Stimulated activated CD4-positive, alpha-beta T cell treated with anti-CD3 and anti-CD28 coated beads, Interleukin-2, amount 100 ng/mL, for 4 hours (primary cell): ENCODE measurements at places on chromosomes 3 and 15.

DNA sequence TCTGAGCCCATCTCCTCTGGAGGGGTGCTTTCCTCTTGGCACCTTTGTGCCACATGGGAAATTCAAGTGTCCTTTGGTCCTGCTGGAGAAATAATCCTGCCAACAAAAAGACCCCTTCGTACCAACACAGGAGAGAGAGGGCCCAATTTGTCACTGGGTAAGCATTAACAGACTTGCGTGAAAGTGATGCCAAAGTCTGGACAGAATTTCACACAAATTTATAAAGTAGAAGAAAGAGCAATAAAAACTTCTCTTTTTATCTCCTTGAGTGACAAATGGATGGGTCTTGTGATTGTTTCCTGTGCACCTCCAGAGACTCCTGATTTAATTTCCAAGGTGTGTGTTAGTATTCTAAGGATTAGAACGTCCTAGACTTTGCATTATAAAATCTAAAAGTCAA, 14.9 kb downstream of the DPH3 start:
- no peak for DNase-seq

DNA sequence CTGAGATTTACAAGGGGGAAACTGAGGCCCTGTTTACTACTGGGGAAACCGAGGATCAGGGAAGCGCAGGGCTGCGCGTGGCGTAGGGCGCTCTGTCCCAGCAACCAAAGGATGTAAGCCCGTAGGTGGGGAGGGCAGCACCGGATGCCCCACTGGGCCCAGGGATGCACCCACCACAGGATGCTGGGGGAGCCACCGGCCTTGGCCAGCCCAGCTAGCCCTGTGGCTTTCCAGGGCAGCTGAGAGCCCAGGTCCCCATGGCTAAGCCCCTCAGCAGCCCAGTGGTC, 33.4 kb downstream of the RPN1 start:
- DNase-seq: no peak

- DNase-seq: no peak
Measured at GRCh38 chr15:66720206-66721010, 18.4 kb downstream of the SMAD6 start.

DNA sequence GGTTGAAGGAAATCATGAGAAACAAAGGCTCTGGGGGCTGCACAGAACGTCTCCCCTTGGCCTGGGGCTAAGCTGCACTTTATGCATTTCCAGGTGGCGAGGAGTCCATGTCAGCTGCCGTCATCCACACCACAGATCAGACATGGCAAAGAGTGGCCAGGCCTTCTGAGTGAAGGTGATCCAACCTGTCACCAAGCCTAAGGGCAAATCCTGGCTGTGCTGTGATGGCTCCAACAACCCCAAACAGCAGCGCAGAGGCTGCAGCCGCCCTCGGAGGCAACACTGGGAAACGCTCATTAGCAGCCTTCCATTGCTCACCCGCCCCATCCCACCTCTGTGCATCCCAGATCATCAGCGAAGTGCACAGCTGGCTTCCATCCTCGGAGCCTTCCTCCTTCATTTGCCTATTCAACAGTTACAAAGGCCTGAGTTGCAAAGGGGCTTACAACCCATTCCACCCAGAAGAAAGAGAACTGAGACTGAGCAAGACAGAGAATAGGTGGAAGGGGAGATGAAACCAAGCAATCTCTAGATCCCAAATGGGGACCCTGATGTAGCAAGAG, 55.7 kb downstream of the SRGAP3 start:
- DNase-seq: no peak

DNA sequence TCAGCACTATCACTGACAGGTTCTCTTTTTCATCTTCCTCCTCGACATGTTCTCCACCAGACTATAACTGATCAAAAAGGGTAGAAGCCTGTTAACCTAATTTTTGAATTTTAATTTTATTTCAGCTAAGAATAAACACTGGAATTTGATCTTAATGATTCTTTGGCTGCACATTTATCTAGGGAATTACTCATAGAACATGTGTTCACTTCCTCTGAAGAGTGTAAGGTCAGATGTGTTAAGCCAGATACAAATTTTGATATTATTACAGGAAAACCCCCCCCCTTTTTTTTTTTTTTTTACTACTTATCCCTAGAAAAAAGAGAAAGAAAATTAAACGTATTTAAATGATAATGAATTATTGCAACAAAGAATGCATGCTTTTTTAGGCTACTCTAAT, 15.0 kb downstream of the DCBLD2 start:
- no peak for DNase-seq

DNA sequence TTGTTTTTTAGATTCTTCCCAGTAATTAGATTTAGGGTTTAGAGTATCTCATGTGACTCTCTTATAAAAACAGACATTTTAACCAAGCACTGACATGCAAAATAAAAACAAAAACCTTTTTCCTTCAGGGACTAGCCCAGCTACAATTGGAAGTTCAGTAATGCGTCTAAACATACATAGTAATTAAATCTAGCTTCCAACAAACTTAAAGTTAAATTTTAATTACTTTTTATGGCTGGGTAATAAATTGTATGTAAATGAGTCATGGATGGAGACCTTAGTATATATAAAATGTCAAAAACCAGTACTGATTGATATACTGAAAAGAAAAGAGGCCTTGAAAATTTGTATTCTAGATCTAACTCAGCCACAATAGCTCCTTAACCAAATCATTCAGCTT, 43.6 kb upstream of the AP4E1 start:
- no peak for DNase-seq

DNA sequence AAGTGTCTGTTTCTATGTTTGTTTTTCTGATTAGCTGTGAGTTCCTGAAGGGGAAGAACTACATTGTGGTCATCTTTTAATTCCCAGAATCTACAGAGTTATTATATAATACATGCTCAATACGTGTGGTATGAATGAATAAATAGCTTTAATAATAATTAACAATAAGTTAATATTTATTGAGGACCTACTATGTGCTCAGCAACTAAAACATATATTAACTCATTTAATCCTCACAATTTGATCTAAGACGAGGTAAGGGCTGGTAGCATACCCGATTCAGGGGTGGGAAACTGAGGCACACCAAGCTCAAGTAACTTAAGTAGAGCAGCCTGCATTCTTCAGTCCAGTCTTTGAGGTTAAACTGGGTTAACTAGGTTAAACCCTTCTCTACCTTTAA, 553.8 kb downstream of the FOXP1 start:
- DNase-seq: no peak

DNA sequence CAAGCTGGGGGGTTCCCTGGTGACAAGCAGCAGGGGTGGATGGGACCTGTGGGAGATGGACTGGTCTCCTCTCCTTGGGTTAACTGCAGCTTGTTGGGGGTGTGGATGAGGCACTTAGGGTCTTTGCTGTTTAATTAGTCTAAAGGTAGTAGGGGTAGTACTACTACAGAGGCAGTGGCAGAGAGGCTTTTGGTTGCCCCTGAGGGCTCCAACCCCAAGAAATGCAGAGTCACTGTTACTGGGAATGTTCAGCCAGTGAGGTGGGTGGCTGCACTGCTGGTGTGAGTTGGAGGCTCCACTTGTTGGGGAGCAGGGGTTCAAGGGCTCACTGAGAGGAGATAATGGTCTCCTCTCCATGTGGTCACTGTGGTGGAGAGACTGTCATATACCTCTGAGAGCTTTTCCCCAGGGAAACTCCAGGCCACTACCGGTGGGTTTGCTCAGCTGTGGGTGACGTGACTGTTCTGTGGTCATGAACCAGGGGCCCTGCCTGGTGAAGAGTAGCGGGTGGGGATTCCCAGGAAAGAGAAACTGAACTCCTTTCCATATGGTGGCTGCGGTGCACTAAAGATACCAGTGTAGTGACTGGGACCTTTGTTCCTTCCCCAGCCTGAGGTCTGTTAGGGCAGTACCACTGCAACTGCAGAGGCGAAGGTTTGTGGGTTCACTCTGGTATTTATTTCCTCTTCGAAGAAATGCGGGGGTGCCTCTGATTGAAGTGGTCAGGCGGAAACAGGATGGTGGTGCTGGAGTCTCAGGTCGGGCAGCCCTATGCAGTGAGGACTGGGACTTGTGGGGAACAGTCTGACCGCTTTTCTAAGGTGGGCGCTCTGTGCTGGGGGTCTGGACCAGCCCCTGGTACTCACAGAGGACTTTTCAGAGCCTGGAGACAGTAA, 68.9 kb upstream of the TNFSF10 start:
- peak; percentile 78 for DNase-seq

DNA sequence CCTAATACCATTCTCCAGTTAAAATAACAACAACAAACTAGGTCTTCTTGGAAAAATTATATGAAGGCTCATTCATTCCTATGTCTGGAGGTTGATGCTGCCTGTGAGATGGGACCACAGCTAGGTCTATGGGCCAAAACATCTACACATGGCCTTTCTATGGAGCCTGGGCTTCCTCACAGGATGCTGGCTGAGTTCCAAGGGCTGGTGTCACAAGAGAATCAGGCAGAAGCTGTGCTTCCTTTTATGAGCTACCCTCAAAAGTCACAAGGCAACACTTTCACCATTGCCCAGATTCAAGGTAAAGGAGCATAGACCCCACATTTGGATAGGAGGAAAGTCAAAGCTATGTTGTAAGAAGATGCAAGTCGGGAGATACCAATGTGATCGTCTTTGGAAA, 4.6 kb upstream of the RTP2 start:
- no peak for DNase-seq

GRCh38 chr3:155714295-155714718, 30.6 kb downstream of the PLCH1 start:
- no peak for DNase-seq

- no peak for DNase-seq
Measured at GRCh38 chr3:61702453-61702852, 141.1 kb downstream of the PTPRG start.

DNA sequence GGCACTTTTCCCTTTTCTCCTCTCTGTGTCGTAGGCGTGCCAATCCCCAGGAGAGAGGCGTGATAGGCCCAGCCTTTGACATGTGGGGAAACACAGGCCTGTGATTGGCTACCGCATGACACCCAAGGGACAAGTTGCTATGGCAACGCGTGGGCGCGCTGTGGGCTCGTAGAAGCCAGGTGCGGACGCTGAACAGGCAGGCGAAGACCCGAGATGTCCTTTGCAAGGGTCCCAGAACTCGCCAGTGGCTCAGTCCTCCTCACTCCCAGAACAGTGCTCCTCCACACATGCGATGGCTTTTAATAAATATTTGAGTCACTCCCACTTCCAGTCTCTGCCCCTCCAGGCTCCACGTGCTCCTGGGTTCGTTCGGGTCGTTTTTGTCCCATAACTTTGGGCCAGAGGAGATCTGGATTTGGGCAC, 4.2 kb downstream of the SLC51B start:
- peak; percentile 88 for DNase-seq

GRCh38 chr15:52054381-52054780, 35.4 kb downstream of the MAPK6 start:
- no peak for DNase-seq

DNA sequence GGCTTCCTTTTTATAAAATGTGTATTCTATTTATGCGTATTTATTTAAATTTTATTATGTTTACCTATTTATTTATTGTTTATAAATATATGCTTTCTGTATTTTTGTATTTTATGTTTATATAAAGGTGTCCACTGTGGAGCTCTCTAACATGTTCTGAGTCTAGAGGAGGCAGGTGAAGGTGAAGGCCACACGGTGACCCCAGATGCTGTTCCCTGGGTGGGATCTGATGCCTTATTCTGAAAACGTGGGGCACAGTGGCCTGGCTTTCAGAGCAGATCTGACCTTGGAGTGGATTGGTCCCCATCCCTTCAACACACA, 104.7 kb upstream of the SLC7A14 start:
- no peak for DNase-seq

DNA sequence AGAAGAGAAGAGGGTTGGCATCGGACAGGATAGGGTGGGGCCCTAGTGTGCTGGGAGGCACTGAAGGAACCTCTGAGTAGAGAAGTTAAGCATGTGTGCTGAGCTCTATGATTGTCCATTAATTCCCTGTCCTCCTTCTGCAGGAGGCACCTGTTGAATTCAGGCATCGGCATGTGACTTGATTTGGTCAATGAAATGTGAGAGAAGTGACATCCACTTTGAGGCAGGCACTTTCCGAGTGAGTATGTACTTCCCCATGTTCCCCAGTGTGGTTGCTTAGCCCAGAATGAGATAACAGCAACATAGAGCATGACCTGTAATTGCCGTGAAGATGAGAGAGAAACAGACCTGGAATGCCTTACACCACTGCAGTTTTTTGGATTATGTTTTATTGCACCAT, 224.8 kb downstream of the RPLP1 start:
- no peak for DNase-seq

DNA sequence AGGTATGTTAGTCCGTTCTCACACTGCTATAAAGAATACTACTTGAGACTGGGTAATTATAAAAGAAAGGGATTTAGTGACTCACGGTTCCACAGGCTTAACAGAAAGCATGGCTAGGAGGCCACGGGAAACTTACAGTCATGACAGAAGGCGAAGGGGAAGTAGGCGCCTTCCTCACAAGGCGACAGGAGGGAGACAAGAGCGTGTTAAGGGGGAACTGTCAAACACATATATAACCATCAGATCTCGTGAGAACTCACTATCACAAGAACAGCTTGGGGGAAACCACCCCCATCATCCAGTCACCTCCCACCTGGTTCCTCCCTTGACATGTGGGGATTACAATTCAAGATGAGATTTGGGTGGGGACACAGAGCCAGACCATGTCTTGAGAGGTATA, 30.4 kb downstream of the SPRED1 start:
- DNase-seq: no peak

DNA sequence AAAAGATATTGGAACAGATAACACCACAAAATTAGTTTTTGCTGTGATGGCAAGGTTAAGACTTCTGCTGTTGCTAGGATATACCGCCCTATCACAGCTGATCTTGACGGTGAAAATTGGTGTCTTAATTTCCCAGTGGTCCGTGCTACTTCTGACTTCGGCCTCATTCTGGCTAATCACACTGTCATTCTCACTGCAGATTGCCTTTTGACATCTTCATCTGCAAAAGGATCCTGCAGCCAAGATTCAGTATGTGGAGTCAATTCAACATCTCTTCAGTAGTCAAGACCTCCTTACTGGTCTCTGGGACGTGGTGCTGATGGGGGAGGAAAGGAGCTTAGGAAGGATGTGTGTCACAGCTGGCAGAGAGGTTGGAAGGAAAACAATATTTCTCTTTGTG, 438.6 kb downstream of the WDR72 start:
- no peak for DNase-seq

GRCh38 chr3:149575961-149576564, 81.8 kb downstream of the WWTR1 start:
- no peak for DNase-seq
